Effector CD8-positive, alpha-beta T cell (primary cell): ENCODE measurements at places on chromosomes 7 and 10.

GRCh38 chr7:19401461-19401860 is 256.2 kb upstream of the FERD3L start:
- no peak for DNase-seq

GRCh38 chr10:86749854-86750253 is 6.6 kb upstream of the BMPR1A start:
- no peak for DNase-seq

- DNase-seq = no peak
Observed at GRCh38 chr10:65846541-65846940, 1079.3 kb upstream of the LRRTM3 start.

- no peak for DNase-seq
Observed at GRCh38 chr7:55513868-55514267, 58.4 kb downstream of the VOPP1 start.

- no peak for DNase-seq
Observed at GRCh38 chr7:120097774-120098173, 175.2 kb upstream of the KCND2 start.

GRCh38 chr10:63522995-63523394 is 1.8 kb downstream of the REEP3 start:
- DNase-seq = no peak

DNA sequence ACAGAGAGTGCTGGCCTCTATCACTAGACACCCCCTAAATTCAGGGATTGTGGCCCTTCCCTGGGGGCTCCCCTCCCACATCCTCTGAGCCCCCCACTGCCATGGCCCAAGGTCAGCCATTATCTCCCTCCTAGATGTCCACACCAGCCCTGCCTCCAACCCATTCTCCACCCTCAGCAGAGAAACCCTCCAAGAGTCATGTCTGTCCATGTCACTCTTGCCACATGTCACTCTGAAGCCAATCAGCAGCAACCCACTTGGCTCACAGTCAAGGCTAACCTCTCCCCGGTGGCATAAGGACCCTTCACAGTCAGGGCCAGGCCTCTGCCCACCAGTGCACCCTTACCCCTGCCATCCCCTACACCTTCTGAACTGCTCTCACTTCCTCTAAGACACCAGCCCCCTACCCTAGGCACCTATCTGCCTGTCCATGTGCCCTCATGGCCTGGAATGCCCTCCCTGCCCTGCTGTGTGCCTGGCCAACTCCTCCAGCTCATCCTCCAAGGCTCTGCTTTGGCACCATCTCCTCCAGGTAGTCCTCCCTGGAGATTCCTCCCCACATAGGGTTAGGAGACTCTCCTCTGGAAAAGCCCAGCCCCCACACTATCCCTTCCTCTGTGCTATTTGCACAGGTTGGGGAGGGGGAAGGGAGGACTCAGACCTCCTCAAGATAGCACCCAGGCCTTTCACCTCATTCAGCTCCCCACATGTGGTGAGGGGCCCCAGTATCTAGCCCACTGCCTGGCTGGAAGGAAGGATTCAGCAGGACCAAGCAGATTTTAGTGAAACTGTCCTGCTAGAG is 83.7 kb downstream of the GRID1 start:
- DNase-seq = no peak

DNA sequence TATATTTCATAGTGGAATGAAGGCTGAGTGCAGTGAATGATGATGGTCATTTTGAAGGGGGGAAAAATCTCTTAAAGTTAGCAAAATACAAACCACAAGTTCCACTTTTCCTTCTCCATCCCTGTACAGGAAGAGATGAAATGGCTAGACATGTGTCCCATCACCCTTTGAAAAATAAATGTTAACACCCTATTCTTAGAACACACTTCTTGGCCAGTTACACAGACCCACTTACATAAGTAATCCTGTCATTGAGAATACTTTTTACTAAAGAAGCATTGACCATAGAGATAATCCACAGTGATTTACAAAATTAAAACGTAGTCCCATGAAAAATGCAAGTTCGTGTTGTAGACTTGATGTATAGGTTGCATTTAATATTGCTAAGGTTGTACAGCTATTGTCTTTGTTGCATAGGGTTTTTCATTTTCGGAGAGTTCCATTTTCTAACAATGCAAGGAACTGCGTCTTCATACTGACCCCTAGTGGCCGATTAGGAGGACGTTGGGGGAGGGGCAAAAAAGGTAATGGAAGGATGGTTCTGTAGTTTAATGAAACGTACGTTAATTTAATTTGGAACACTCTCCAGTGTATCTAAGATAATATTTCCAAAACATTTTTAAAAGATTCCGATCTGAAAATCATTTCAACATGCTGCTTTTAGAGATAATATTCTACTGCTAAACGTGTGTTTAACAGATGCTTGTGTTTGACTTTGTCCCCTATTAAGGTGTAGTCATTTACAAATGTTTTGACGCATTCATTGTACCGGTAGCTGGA is 60.9 kb downstream of the ARMC3 start:
- DNase-seq = peak; percentile 61

DNA sequence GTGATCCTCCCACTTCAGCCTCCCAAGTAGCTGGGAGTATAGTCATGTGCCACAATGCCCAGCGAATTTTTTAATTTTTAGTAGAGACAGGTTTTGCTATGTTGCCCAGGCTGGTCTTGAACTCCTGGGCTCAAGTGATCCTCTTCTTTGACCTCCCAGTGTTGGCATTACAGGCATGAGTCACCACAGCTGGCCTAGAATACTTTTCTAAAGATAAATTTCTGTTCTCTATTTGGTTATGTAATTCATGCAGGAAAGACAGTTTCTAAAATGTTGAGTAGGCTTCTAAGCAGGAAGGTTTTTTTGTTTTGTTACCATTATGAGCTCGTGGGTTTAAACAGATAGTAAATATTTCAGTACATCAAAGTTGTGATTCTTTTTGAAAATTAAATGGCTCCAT is 5.0 kb downstream of the RBAK start:
- no peak for DNase-seq

GRCh38 chr10:32692174-32692573 is 246.2 kb downstream of the CCDC7 start:
- DNase-seq = no peak

GRCh38 chr7:88301924-88302323 is 4.8 kb downstream of the STEAP4 start:
- no peak for DNase-seq

- DNase-seq = no peak
Observed at GRCh38 chr10:129123428-129123827, 343.6 kb upstream of the MGMT start.
